ENCODE measurements at places on chromosomes 4 and X. TPM values are rescaled to one million over a fixed set of nuclear protein-coding genes. Genes with fewer than 3 reads are reported as not detected.

The WDR45 gene
- polyA plus RNA-seq: 129 TPM

The RTL3 gene
- 0.64 TPM for polyA plus RNA-seq

The MAP7D2 gene
- polyA plus RNA-seq: 1.0 TPM

The CDX4 gene
- polyA plus RNA-seq: not detected

The GATA1 gene
- not detected for polyA plus RNA-seq

The MTM1 gene
- polyA plus RNA-seq: 2.7 TPM

The TRMT2B gene
- 7.2 TPM for polyA plus RNA-seq

The GLUD2 gene
- 0.31 TPM for polyA plus RNA-seq

The STPG2 gene
- not detected for polyA plus RNA-seq

The CFAP99 gene
- polyA plus RNA-seq: 0.13 TPM

The NDNF gene
- polyA plus RNA-seq: not detected
